Activated naive CD8-positive, alpha-beta T cell treated with anti-CD3 and anti-CD28 coated beads, Interleukin-2, amount 50 U/mL, for 16 hours (primary cell): ENCODE measurements at places on chromosomes 11 and 22.

GRCh38 chr22:23102776-23103175, 32.5 kb downstream of the GNAZ start:
- no peak for DNase-seq

GRCh38 chr22:35956850-35957249, 71.8 kb downstream of the RBFOX2 start:
- no peak for DNase-seq

DNA sequence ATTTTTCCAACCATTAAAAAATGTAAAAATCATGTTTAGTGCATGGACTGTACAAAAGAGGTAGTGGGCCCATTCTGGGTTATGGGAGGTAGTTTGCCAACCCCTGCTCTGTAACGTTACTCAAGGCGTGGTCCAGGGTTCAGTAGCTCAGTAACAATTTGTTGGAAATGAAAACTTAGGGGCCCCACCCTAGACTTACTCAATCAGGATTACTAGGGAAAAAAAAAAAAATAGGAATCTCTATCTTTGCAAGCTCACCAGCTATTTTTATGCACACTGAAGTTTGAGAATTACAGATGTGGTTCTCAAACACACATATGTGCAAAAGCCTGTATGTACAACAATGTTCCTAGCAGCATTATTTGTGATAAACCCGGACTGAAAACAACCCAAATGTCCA, 17.3 kb upstream of the LMO2 start:
- DNase-seq = no peak

DNA sequence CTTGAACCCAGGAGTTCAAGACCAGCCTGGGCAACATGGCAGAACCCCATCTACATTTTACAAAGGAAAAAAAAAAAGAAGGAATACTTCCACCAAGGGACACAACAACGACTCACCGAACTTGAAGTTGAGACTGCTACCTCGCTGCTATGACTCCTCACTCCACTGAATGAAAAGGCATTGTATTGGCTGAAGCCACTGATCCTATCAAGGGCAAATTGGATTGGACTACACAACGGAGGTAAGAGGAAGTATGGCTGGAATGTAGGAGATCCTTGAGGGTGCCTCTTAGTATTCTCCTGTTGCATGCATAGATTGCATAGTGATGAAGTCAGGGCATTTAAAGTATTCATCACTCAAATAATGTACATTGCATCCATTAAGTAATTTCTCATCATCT, 97.9 kb downstream of the CWF19L2 start:
- no peak for DNase-seq

DNA sequence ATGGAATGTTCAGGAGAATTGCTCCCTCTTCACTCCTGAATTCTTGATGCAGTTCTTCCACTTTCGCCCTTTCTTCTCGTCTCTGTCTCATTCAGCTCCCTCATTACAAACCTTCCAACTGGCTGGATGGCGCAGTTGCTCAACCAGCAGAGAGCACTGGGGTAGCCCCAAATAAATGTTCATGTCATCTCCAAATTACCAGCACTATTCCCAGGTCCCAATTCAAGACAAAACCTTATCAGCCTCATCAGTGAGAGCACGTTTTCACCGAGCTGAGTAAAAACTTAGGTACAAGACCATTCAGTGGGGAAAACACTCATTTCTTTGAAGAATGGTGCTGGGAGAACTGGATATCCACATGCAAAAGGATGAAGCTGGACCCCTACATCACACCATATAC, 120.0 kb downstream of the MED15 start:
- no peak for DNase-seq
